ENCODE measurements at places on chromosomes 7 and 10.
A peak's percentile ranks its signal among the peaks of the same experiment; 100 is the strongest.

- DNase-seq = no peak
Observed at GRCh38 chr7:74464931-74465886, 11.5 kb downstream of the GTF2IRD1 start.

GRCh38 chr10:80064120-80064886 lies 14.2 kb upstream of the TMEM254 start:
- DNase-seq = no peak

GRCh38 chr10:112360308-112361270 lies 13.3 kb upstream of the ACSL5 start:
- DNase-seq = no peak

DNA sequence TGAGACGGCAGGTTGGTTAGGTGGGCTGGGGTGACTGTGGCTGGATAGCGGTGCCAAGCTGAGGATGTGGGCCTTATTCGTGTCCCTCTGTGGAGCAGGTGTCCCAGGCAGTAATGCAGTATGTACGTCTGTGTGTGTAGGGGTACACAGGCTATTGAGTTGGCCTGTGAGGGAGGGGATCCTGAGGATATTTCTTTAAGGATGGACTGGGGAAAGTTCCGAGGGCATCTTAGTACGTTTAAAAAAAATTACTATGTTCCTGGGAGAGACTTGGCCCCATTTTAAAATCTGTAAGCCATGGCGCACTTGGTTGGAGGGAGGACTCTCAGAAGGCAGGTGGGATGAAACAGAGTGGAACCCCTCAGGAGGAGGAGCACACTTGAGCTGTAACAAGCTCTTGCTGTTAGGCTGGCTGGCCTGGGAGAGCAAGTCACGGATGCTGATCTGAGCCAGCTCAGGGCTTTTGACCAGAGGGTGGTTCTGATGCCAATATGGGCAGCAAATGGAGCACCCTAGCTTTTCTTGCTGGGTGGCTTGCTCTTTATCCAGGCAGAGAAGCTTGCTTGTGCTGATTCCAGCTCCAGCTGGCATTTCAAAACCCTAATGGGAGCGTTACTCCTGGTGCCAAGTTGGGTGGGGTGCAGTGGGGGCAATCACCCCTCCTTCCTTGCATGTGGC lies 765 bp downstream of the WBP1L start:
- DNase-seq = no peak

- DNase-seq = no peak
Observed at GRCh38 chr10:500876-501275, 188.6 kb downstream of the DIP2C start.

DNA sequence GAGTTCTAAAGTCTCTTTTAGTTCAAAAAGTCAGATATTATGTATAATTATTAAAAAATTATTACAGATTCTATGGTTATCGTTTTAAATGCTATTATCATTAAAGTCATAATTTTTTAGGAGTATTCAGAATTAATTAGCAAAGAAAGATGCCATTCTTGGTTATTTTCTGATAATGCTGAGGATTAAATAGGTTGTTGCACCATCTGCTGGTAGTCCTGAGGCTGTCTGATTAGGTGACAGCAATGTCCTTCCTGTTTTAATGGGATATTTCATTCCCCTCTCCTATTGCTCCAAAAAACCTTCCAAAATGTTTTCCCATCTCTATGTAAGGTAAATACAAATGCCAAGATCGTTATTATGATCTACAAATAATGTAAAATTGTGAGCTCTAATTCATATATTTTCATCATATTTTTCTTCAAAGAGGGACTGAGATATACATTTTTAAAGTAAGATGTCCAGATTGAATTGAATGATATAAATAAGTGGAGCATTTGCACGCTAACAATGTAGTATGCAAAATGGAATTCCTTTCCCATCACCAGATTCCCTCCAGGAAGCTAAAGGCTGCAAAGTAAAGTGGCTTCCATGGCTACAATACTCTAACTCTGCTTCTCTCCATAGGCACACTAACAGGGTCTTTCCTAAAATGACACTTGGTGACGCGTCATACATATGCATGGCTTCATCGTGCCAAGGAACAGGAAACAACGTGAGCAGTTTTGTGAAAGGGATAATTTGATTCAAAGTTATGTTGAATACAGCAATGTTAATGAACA lies 58.8 kb upstream of the AKR1E2 start:
- no peak for DNase-seq

DNA sequence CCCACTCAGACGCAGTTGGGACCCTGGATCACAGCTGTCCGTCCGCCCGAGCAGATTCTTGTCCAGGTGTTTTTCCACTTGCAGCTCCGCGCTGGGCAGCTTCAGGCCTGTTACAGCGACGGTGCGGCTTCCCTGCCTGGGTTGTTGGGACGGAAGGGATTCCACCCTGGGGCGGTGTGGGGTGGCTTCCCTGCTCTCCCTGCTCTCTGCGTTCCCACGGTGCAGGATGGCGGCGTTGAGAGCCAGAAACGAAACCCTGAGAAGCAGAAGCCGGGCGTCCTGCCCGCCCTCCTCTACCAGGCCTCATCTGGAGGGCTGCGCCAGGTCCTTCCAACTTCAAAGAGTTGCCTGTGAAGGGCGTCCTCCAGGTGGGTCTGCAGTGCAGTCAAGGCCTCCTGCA lies 194.4 kb downstream of the ADARB2 start:
- no peak for DNase-seq

DNA sequence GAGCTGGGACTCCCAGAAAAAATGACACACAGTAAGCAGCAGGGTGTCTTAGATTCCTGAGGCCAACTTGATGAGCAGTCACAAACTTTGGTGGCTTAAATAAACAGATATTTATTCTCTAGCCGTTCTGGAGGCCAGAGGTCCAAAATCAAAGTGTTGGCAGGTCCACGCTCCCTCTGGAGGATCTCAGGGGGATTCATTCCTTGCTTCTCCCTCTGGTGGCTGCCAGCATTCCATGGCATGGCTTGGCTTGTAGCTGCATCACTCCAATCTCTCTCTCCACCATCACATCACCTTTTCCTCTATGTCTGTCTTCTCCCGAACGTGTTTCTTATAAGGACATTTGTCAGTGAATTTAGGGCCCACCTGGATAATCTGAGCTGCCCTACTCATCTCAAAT lies 98.4 kb downstream of the OSBPL3 start:
- no peak for DNase-seq

DNA sequence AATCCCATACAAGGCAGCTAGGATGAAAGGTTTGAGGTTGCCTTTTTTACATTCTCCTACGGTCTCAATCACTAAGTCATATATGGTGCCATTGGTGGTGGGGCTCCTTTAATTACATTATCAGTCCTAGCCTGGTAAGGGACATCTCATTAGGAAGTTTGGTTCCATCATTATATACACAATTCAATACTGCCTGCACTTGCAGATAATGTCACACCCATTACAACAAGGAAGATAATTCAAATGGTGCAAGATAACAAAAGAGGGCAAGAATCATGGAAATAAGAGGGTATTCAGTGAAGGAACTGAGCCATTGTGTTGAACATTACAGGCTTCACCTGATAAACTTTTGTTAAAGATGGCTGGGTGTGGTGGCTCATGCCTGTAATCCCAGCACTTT lies 1.7 kb upstream of the TMEM248 start:
- no peak for DNase-seq

GRCh38 chr7:139749545-139749944 lies 28.3 kb downstream of the HIPK2 start:
- no peak for DNase-seq

- DNase-seq = peak; percentile 8
Observed at GRCh38 chr7:5773661-5774086, 7.8 kb downstream of the RNF216 start.

GRCh38 chr10:100882252-100882651 lies 30.5 kb upstream of the SLF2 start:
- no peak for DNase-seq

DNA sequence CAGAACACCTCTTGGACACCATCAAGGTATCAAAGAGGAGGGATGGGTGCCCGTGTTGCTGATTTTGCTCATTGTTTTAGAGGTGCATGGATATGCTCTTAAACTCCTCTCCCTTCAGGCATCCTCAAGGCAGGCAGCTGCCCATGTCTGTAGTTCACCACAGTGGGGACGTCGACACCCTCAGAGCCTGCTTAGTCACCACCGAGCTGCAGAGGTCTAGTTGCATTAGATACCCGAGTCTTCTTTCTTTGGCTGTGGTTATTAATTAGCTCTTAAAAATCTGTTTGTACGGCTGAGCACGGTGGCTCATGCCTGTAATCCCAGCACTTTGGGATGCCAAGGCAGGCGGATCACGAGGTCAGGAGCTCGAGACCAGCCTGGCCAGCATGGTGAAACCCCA lies 24.7 kb upstream of the TSPAN13 start:
- DNase-seq = no peak

GRCh38 chr7:94088560-94088959 lies 84.4 kb upstream of the BET1 start:
- DNase-seq = no peak

DNA sequence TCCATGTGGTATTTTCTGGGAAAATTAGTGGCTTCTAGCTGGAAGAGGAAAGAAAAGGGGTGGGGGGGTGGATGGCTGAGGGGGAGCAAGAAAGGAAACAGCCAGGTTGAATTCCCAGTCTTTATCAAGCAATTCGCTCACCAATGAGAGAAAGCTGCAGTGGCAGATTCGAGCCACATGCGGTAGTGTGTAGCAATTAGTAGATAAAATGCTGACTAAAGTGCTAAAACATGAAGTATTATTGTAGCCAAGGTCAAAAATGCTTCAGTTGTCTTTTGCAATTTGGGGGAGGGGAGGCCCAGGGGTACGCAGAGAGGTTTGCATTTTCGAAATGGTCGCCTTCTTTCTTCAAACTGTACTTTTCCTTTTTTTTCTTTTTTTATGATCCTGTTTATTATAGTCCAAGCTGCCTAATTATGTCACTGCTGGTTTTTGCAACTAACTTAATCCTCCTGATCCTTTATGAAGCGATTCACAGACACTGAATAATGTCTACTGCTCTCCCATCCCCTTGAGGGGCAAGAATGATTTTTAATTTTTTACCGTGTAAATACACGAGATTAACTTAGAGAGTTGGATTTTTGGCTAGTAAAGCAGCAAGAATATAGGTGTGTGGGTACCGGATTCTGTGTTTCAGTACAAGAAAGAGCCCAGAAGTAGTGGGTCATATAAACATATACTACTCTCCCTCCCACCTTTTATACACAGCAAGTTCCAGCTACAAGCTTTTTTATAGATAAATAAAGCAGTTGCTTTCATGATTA lies 3.6 kb upstream of the ARID5B start:
- DNase-seq = no peak

DNA sequence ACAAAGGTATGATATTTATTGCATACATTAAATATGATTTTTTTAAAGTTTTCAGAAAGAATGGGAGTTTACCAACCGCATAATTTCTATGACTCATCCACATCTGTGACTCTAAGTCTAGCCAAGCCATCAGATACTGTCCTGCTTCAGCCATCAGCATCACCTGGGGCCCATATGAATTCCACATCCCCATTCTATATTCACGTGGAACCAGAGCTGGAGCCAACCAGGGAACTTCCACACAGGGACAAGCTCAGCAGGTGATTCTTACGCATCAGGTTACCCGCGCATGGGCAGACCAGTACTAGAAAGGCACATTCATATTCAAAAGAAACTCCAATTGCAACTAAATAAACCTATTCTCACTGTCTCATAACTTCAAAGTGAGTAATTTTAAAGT lies 817.7 kb upstream of the IGFBP3 start:
- no peak for DNase-seq

- no peak for DNase-seq
Observed at GRCh38 chr10:69645296-69646184, 15.5 kb downstream of the FAM241B start.

DNA sequence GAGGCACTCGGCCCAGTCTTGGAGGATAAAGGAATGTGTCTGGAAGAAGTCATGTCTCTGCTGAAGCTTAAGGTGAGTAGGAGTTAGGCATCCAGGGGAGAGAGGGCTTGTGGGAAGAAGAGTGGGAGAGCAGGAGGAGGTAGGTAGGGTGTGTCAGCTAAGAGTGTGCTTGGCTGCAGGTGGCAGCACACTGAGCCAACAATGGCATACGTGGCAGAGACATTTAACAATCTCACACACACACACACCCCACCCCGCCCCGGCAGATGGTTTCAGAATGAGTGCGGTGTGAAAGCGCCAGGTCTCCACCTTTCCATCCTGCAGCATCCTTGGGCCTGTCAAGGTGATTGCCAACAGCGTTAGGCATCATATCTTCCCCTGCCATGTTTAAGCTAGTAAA lies 11.2 kb upstream of the ARPC1A start:
- no peak for DNase-seq

GRCh38 chr7:129359638-129360037 lies 74.6 kb upstream of the STRIP2 start:
- DNase-seq = no peak

GRCh38 chr7:49112222-49112621 lies 187.9 kb downstream of the CDC14C start:
- DNase-seq = no peak

DNA sequence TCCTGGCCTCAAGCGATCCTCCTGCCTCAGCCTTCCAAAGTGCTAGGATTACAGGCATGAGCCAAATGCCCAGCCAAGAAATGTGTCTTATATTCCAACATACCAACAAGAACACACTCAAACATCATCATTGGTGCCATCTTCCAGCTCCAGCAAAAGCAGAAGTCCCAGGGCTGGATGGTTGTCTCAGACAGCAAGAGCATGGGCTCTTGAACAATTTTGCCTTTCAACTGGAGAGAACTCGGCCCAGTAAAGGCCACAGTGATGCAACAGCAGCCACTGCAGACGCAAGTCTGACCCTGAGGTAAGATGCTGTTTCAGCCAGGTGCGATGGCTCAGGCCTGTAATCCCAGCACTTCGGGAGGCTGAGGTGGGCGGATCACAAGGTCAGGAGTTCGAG lies 52.8 kb upstream of the NFE2L3 start:
- DNase-seq = no peak

GRCh38 chr10:46227936-46228562 lies 58.7 kb upstream of the ANTXRL start:
- DNase-seq = no peak

DNA sequence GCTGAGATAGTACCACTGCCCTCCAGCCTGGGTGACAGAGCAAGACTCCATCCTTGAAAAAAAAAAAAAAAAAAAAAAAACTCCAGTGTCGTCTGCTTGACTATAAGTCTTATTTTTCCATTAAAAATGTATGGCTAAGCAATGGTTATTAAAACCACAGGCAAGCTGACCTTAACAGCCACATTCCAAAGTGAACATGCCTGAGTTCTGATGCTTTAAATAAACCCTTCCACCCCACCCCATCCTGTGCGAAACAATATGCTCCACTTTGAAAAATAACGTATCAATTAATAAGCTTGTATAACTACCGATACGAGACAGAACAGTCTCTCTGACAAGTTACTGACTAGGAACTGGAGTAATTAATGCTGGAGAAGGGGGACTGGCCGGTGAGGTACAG lies 63.7 kb downstream of the LARP4B start:
- DNase-seq = no peak
